LNCaP clone FGC (cell line): ENCODE measurements at places on chromosomes 16 and 17.

DNA sequence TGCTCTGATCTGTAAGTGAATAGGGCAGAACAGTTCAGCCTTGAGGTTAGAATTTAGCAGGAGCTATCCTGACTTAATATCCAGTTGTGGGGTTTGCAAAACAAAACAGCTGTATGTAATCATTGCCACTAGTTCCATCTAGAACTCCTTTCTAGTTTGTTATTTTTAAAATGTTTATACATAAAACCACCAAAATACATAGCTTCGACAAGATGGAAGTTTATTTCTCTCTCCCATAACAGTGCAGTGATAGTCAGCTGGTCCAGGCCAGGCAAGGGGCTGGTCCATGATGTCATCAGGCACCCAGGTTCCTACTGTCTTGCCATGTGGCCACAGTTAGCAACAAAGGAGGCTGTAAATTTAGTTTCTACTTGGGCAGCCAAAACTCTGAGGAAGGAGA, 10.5 kb upstream of the PLK1 start:
- no peak for DNase-seq

- DNase-seq: no peak
Observed at GRCh38 chr16:52488837-52489289, 58.1 kb downstream of the TOX3 start.

GRCh38 chr17:28498652-28499363, 7.3 kb upstream of the FOXN1 start:
- DNase-seq: no peak

- no peak for DNase-seq
Observed at GRCh38 chr17:78977997-78978973, 1.4 kb downstream of the LGALS3BP start.

GRCh38 chr17:40859536-40859935, 7.5 kb downstream of the KRT12 start:
- no peak for DNase-seq

DNA sequence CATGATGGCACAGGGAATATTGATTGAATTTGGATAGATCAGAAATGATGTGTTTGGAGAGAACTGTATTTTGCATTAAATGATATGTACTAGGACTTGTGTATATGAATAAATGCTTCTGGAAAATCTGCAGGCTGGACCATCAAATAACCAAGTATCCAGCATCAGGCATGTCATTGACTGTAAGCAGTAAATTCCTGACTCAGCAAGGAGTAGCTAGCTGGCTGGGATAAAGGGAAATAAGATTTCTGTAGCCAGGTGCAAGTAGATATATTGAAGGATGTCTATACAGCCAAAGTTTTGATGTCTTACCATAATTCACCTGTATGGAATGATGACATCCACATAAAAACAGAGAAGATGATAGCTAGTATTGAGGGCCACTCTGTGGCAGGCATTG, 809.6 kb downstream of the CDH11 start:
- no peak for DNase-seq

- DNase-seq: no peak
Observed at GRCh38 chr17:10031127-10031526, 126.1 kb upstream of the RCVRN start.

GRCh38 chr16:1159973-1160772, 7.3 kb downstream of the CACNA1H start:
- peak; percentile 11 for DNase-seq

DNA sequence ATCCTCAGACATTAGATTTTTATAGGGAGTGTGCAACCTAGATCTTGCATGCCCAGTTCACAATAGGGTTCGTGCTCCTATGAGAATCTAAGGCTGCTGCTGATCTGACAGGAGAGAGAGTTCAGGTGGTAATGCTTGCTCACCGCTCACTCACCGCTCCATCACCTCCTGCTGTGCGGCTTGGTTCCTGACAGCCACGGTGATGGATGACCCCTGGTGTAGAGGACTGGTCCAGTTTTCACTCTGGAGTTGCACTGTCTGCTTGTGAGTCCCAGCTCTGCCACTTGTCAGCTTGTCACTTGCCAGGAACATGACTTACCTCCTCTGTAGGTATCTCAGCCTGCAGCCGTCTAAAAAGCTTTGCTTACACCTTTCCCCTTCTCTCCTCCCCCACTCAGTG, 214.6 kb downstream of the SNX29 start:
- DNase-seq: no peak

GRCh38 chr17:74295625-74296547, 21.9 kb downstream of the DNAI2 start:
- no peak for DNase-seq

DNA sequence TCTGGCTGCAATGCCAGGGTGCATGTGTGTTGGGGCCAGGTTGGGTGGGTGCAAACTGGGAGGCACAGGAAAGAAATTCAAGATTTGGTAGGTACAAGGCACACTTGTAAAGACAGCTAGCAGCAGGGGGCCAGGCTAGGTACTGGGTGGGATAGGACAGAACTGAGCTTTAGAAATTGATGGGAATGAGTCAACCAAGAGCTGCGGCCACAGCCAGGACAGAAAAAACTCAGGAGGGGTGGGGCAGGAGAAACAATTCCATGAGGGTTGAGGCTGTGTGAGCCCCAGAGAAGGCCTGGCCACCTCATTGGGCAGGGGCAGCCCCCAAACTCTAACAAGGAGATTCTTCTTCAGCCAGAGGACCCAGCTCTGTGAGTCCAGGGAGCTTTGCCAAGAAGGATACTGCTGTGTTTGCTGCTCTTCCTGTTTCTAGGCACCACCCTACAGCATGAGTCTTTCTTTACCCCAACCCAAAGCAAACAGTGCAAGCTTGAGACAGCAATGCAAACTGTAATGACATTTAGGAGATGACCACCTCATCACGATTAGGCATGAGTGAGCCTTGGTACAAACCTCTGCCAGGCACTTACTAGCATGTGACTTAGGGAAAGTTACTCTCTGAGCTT, 21.3 kb upstream of the CCDC182 start:
- DNase-seq: peak; percentile 37

- no peak for DNase-seq
Observed at GRCh38 chr17:65660947-65661346, 99.5 kb upstream of the AXIN2 start.
